ENCODE measurements at places on chromosomes 16 and 17. TPM values are rescaled to one million over a fixed set of nuclear protein-coding genes. Genes with fewer than 3 reads are reported as not detected.

Gene HBA2
- total RNA-seq: 1.4 TPM

Gene GRAPL
- total RNA-seq: not detected

Gene HGS
- total RNA-seq: 106 TPM

Gene CFAP97D1
- total RNA-seq: 0.16 TPM

Gene STX4
- total RNA-seq: 54.9 TPM

Gene CIAPIN1
- 68.9 TPM for total RNA-seq

Gene PPP1R27
- 0.65 TPM for total RNA-seq

DNA sequence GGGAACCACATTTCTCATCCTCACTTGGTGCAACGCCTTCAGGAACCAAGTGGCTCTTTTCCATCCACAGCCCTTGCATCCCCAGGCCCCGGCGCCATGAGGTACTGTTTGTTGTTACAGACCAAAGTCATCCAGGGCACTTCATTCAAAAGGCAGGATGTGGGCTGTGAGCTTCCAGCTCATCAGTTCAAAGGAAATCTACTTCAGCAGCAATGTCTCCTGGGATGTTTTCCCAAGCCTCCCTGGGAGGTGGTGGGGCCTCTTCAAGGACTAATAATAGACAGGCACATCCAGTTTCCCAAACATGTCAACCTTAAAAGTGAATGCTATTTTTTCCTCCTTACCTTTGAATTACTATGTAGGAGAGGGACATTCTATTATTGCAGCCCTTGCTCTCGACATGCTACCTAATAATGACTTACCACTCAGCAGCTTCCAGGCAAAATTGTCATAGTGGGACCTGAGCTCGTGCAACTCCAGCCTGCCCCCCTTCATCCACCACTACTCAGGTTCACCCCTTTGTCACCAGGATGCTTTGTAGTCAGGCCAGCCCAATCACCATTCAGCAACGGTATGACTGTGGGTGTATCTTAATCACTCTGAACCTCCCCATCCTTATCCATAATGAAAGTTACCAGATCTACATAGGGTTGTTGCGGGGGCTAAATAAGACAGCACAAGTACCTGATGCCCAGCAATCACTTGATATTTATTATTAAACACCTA is 1.7 kb upstream of the PRKCB start:
- DNase-seq: no peak

DNA sequence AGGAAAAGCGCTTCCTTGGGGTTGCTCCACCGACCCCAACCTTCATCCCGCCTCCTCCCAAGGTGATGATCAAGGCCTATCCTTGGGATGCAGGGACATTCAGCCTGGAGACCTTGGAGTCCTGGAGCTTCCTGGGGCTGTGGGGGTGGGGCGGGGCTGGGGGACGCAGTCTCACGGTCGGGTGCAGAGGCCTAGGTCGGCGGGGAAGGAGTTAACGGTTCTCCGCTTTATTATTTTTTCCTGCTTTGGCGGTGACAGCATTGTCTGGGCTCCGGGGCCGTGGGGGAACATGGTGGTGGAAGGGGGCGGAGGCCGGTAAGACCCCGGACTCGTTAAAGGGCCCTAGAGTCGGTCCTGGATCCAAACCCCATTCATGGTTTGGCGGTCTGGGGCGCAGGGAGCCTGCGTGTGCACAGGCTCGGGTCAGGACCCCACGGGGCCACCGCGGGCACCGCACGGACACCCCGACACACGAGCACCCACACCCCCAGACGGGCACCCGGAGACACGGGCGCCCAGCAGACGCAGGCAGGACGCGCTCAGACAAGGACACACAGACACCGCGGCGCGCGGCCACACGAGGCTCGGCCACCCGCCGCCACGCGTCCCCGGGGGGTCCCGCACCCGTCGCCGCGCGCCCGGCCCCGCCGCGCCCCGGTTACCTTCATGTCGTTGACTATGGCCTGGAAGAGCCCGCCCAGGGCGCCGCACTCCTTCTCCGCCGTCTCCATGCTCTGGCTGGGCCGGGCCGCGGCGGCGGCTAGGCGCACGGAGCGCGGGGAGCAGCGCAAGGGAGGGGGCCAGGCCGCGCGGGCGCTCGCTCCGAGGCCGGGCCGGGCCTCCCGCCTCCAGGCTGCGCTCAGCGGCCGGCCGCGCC is 554 bp downstream of the MTSS2 start:
- DNase-seq: no peak

- no peak for DNase-seq
Observed at GRCh38 chr16:81779536-81780320, 637 bp downstream of the PLCG2 start.

DNA sequence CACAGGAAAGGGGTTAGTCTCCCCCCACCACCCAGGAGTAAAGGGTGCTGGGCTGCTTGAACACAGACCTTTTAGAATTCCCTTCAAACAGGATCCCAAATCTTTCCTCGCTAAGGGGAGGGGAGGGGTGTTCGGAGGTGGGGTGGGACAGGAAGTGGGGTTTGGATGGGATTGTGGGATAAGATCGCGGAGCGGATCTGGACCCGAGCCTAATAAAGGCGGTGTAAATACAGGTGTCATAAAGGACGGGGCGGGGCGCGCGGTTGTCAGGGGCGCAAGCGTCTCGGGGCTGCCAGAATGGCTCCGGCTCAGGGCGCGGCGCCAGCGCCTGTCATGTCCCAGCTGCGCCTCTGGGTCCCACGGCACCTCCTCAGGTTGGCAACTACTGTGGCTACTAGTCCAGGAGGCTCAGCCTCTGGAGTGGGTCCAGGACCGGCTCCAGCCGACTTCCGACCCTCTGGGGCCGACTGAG is 59.8 kb upstream of the FBXO47 start:
- DNase-seq: no peak

DNA sequence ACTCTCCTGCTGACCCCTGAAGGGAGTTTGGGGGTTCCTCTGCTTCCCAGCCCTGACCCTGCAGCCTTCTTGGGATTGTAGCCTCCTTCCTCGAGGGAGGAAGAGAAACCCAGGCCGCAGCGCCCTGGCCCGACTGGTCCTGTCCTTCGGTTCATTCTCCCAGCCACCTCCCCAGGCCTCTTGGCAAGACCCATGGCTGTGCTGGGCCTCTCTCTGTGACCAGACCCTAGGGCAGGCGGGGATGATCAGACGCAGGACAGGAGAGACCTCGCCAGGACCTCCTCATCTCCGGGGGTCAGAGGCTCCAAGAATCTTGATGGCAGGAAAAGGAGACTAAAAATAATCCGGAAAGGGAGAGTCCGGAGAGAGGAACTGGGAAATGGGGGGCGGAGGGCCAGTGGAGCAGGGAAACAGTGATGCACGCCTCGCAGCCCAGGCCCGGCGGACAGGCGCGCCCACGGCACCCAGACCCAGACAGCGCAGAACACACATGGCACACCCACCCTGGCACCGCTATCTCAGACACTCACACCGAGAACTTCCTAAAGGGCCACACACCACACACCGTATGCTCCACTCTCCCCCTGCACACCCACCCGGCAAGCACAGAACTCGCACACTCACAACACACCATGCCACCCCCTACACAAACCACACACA is 1.2 kb downstream of the ARHGEF15 start:
- no peak for DNase-seq

- DNase-seq: no peak
Observed at GRCh38 chr17:10072556-10073425, 125.6 kb downstream of the GAS7 start.

- DNase-seq: peak; percentile 15
Observed at GRCh38 chr16:71467810-71468209, 5.8 kb upstream of the ZNF23 start.

DNA sequence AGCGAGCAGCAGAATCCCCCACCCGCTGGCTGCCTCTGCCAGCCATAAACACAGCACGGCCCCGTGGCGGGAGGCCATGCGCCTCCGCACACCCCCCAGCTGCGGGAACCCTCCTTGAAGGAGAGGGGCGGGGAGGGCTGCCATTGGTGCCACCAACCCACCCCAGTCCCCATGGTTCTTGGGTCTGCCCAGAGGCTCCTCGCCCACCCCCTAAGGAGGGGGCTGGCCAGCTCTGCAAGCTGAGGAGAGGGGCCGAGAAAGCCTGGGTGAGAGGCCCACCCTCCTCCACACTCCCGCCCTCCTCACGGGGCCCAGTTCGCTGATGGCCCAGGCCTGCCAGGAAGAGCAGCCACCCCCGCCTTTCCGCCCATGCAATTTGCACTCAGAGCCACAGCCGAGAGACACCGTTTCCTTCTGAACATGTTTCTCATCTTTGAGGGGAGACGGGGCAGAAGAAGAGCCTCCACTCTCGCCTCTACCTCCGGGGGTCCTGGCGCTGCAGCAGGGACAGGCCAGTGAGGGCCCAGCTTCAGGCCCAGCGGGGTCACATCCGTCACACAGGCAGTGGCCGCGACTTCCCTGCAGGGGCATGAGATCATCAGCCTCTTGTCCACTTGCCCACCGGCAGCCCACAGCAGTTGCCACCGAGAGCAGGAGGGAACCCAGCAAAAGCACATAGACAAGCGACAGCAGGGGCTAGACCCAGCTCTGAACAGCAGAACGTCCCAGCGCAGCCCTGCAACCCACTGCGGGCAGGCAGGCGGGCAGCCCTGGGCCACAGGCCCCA is 23.0 kb downstream of the KATNB1 start:
- no peak for DNase-seq

GRCh38 chr17:65048441-65048840 is 8.1 kb downstream of the GNA13 start:
- DNase-seq: no peak
